Omental fat pad (tissue), 4 donors: ENCODE measurements at places on chromosomes 16 and 17. TPM values are rescaled to one million over a fixed set of nuclear protein-coding genes. Genes with fewer than 3 reads are reported as not detected.

GRCh38 chr16:58306327-58306726 is 11.5 kb upstream of the PRSS54 start:
- no peak for DNase-seq

DNA sequence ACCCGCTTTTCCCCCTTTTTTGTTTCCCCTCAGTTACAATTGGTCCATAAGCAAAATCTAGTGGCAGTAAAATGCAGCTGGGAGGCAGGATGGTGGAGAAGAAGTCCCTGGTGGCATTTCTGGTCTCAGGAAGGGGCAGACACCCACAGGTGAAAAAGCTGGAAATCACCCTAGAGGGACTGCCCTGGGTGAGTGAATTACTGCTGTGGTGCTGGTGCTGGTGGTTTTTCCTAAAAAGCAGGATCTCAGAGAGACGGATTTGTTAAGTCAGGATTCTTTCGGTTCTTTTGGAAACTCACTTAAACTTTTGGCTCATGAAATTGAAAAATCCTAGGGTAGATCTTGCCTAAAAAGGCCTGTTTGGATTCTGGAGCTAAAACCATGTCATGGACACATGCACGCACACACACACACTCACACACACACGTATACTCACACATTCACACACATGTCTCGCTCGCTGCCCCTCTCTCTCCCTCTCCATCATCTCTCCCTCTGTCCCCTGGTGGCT is 65.8 kb downstream of the NKD1 start:
- DNase-seq: no peak

GRCh38 chr17:28963841-28964240 is 12.5 kb upstream of the PHF12 start:
- no peak for DNase-seq

DNA sequence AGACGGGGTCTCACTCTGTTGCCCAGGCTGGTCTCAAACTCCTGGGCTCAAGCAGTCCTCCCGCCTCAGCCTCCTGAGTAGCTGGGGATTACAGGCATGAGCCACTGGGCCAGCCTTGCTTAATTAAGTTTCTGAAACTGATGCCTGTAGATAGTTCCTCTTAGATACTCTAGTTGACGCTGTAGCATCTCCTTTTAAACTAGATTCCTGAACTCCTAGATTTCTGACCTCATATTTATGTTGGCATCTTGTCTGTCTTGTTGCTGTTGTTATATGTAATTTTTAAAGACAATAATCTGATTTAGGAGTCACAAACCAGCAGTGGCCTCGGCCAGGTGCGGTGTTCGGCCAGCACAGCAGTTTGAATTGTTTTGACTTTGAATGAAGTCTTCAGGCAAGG is 37.5 kb downstream of the DHRS7B start:
- no peak for DNase-seq

- peak; percentile 79 for DNase-seq
Measured at GRCh38 chr17:37358830-37359681, 16.7 kb upstream of the C17orf78 start.

- no peak for DNase-seq
Measured at GRCh38 chr16:66295213-66295612, 71.3 kb upstream of the CDH5 start.

DNA sequence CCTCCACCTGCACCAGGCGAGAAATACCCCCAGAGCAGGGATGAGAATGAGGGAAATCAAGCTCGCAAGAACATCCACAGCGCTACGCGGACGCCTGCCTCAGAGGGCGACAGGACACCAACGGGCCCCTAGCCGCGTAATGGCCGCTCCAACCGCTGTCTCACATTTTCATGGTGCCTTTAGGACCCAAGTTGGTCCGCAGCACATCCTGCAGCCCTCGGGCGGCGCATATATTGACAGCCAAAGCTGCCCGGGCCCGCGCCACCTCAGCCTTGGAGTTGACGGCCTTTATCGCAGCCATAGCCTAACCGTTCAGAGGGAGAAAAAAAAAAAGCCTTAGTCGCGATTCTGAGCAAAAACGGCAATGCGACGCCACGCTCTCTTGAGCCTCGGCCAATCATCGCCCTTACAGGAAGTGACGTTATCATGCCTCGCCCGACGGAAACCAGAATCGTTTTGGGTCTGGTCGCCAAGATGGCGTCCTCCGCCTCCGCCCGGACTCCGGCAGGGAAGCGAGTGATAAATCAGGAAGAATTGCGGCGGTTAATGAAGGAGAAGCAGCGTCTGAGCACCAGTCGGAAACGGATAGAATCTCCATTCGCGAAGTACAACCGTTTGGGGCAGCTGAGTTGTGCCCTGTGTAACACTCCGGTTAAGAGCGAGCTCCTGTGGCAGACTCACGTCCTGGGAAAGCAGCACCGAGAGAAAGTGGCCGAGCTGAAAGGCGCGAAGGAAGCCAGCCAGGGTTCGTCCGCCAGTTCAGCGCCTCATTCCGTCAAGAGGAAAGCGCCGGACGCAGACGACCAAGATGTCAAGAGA is at the start of the genes CCT6B and ZNF830:
TSS of gene CCT6B (minus strand) at position 368 of the 819 bp plus-strand sequence. CDS start at position 301, 67 bp downstream.
TSS of gene ZNF830 (plus strand) at position 448 of the 819 bp plus-strand sequence. CDS start at position 475, 27 bp downstream.
- DNase-seq: peak; percentile 77

- no peak for DNase-seq
Measured at GRCh38 chr17:42691021-42691545, 8.8 kb downstream of the CNTNAP1 start.

CCL2 gene
- total RNA-seq: 39.8 TPM

TLCD2 gene
- total RNA-seq: 7.1 TPM

NFATC3 gene
- 54.5 TPM for total RNA-seq

OR4D1 gene
- not detected for total RNA-seq

ABCC6 gene
- total RNA-seq: 4.6 TPM
